ENCODE measurements at places on chromosomes 6 and 20.

- DNase-seq: no peak
These were observed 30.2 kb downstream of the CHD6 start for GRCh38 chr20:41587956-41588355.

GRCh38 chr6:170489836-170490235, 63.3 kb downstream of the PSMB1 start:
- no peak for DNase-seq

GRCh38 chr20:17965042-17965697, 3.4 kb downstream of the SNX5 start:
- no peak for DNase-seq

GRCh38 chr6:139990026-139990686, 615.7 kb upstream of the CITED2 start:
- DNase-seq: no peak

DNA sequence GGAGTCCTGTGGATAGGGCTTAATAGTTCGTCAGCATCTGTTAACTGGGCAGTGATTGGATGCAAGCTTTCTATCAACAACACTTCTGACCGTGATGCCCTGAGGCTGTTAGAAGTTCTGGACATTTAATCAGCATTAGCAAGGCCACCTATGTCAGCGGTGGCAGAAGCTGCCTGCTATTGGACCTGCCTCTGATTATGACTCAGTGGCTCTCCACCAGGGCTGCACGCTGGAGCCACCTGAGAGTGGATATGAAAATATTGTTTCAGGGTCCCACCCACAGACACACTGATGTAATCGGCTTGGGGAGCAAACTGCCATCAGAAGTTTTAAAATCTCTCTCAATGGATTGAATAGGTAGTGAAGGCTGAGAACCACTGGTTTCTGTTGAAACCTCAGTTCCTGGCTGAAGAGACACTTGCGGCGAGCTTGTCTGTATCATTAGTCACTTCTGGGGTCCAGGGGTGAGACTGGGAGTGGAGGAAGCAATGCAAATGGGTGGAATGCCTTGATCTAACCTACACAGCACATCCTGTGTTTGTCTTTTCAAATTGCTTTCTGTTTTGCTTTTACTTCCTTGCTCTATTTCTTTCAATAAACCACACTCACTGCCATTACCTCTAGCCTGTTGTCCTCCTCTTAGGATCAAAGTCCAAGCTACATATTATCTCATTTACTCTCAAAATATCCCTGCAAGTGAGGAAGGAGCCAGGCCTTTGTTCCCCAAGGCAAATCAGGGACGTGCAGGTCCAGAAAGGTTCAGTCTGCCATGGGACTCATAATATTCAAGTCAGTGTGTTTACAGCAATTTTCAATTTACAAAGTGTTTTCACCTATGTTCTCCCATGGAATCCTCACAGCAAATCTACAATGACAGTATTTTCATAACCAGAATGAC, 4.2 kb downstream of the CLIC5 start:
- DNase-seq: peak; percentile 53

DNA sequence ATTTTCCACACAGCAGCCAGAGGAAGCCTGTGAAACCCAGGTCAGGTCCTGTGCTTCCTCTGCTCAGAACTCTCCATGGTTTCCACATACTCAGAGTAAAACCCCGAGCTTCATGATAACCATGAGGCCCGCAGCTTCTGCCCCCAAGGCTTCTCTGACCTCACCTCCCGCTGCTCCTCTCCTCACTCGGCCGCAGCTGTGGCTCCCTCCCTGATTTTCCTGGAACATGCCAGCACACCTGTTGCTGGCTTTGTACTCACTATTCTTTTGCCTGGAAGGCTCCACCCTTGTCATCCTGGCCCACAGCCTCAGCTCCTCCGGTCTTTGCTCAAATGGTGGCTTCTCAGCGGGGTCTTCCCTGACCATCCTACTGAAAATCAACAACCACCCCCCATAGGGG, 341.7 kb downstream of the PREX1 start:
- no peak for DNase-seq

GRCh38 chr6:137749696-137750211, 117.3 kb upstream of the TNFAIP3 start:
- DNase-seq: no peak

DNA sequence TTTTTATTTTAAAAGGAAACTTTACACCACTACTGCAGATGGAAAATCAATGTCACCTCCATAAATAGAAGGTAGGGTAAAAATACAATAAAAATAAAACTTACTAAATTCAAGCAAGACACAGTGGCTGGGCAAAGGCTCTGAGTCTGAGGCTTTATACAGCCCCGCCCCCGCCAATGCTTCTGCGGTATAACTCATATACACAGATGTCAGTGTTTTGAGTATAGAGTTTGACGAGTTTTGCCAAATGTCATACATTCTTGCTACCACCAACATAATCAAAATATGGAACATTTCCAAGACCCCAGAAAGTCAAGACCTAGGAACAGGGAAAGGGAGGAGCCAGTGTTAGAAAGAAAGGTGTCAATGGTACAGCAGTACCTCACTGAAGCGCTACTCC, 12.8 kb downstream of the NFATC2 start:
- peak; percentile 65 for DNase-seq

- DNase-seq: no peak
These were observed 46.2 kb upstream of the RFPL4B start for GRCh38 chr6:112300896-112301295.

DNA sequence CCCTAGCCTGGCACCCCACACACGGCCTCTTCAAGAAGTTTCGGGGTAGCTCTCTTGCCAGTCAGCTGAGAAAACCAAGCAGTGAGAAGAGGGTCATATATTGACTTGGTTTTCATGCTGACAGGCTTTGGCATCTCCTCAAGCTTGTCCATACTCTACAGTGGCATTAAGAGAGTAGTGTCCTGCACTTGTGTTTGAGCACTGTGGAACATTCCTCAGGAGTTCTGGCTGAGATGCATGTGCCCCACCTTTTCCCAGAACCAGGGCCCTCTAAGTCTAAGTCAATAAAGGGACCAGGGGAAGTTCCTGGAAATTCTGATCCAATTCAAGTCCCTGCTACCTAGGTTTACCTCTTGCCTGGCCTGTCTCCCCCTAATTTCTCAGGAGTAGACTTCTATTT, 544.1 kb upstream of the FLRT3 start:
- DNase-seq: no peak

DNA sequence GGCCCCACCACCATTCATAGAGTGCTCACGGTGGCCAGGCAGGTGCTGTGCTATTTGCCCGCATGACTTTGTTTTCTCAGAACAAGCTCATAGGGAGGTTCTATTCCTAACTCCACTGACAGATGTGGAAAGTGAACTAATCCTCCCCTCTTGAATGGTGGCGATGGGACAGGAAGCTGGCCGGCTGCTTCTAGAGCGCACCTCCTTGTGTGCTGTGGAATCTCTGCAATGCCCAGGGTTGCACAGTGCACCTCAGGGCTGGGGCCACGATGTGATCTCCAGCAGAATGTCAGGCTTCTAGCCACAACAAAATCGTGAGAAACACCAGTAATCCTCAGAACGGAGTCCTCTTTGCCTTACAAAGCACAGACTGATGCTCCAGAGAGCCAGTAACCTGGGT, 53.8 kb upstream of the SLC22A23 start:
- no peak for DNase-seq

DNA sequence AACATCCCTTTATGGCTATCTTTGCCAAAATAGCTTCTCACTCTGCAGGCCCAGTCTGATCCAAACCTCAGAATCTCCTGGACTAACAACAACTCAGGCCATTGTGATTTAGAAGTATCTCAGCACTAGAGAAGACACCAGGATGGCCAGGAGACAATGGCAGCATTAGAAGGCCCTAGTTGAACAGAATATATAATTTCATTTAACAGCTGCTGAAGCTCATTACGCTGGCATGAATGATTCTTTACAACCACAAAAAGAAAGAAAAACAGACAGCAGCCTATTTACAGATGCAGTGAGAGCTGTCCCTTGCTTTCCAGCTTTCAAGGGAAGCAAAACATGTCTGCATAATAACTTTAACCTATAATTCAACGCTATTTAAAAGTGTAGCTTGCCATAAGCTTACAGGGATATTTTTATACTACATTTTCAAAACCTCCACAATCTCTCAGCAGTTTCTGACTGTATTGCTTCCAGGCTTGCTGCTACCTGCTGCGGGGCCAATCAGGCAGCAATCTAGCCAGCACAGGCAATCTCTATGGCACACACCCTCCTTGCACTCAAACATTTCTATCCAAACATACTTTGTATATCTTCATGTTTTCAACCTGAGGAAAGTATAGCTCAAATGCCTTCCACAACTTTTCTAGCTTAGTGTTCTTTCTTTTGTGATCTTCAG, 107.3 kb downstream of the OGFRL1 start:
- DNase-seq: no peak

DNA sequence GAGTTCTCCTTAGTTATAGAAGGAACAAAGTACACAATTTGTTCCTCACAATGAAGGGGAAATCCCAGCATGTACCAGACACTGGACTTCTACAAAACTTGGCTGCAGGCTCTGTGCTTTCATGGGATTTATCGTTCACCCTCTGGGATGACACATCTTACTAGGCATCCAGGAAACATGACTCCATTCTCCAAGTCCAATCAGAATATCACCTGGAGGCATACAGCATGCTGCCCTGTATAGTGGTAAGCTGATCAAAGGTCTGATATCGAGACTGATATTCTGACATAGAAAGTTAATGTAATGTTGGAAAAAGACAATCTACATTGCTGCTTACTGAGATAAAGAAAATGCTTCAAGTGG, 6.7 kb downstream of the RWDD2A start:
- no peak for DNase-seq

- no peak for DNase-seq
These were observed 16.9 kb upstream of the UBE2V1 start for GRCh38 chr20:50129662-50130355.

GRCh38 chr20:47099825-47100441, 205.3 kb downstream of the EYA2 start:
- no peak for DNase-seq

DNA sequence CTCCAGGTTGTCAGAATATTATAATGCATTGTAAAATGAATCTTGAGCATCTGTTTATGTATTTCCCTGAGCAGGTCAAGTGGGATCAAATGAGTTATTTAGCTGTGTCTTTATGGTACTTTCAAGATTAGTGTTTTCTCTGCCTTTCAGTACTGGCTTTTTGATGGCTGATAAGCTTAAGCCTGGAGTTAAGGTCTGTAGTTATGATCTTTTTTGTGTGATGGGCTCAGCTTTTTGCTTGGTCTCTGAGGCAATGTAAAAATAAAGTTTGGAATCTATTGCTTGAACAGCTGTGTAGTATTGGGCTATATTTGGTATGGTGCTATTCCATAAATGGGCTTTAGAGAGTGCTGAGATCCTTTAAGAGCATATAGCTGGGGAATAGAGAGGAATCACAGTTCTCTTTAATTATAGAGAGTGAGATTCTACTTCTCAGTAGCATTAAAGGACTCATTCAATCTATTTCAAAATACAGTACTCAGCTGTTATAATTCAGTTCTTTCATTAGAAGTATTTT, 40.7 kb downstream of the ZNF451 start:
- DNase-seq: no peak

DNA sequence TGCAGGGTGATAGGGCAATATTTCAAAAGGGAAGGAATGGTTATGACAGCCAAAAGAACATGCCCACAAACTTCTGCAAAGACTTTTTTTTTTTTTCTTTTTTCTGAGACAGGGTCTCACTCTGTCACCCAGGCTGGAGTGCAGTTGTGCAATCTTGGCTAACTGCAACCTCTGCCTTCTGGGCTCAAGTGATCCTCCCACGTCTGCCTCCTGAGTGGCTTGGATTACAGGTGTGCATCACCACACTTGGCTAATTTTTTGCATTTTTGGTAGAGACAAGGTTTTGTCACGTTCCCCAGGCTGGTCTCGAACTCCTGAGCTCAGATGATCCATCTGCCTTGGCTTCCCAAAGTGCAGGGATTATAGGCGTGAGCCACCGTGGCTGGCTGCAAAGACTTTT, 117.6 kb upstream of the ADGRF1 start:
- DNase-seq: no peak

- DNase-seq: no peak
These were observed 6.7 kb downstream of the TEAD3 start for GRCh38 chr6:35489995-35490791.

DNA sequence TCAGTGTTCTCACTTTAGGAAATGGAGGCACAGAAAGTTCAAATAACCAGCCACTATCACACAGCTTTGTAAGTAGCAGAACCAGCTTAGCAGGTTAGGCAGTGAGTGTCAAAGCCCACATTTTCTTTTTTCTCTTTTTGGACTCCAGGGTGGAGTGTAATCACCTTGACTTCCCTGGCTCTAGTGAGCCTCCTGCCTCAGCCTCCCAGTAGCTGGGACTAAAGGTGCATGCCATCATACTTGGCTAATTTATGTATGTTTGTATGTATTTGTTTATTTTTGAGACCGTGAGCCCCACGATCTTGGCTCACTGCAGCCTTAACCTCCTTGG, 7.8 kb upstream of the NCOA3 start:
- no peak for DNase-seq

DNA sequence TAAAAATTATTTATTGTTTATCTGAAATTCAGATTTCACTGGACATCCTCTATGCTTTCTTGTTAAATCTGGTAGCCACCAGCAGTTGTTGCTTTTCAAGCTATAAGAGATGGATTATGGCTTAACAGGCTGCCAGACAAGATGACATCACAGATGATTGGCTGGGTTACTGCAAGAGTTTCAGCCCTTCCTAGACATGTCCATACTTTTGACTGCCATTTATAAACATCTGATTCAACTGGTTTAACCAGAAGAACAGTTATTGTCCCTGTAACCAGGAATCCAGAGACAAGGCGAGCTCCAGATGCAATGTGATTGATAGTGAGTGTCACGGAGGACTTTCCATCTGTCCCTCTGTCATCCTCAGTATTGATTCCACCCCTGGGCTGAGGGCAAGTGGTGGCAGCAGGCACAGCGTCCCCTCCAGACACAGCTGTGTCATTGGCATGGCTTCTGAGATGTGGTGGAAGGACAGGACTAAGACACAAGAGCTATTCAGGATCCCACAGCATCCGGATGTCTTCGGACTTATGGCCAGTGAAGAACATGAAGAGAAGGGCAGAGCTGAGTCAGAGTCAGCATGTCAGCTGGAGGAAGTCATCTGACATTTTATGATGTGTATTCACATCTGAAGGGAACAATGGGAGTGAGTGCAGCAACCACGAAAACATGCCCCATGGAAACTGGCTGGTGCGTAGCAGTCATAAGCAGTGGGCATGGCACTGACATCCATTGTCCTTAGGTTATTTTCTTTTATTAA, 284.5 kb upstream of the CDYL start:
- no peak for DNase-seq

GRCh38 chr6:36510365-36510764, 36.9 kb downstream of the STK38 start:
- no peak for DNase-seq

- DNase-seq: no peak
These were observed 117.0 kb upstream of the UST start for GRCh38 chr6:148629592-148630465.

DNA sequence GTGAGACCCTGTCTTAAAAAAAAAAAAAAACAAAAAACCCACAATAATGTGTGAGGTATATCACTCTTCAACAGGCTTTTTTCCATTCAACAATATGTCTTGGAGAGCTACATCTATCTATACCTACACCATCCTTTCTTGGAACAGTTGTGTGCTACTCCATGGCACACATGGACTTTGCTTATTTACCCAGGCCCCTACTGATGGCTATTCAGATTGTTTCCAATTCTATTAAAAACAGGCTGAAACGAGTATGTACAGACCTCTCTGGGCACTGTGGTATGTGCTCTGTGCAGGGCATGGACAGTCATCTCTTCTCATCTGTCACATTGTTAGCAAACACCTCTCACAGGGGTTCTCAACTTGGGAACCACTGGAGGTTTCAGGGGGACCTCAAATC, 28.1 kb downstream of the MRPL14 start:
- DNase-seq: no peak
